ENCODE measurements at places on chromosomes 11 and 22.

GRCh38 chr22:22786301-22787115 lies 101.1 kb upstream of the IGLL5 start:
- no peak for DNase-seq

- DNase-seq, result peak; percentile 12
These were observed at the start of gene USH1C for GRCh38 chr11:17544181-17544622. TSS of gene USH1C (minus strand) at chr11:17544416. CDS start at chr11:17544307, 109 bp downstream.

DNA sequence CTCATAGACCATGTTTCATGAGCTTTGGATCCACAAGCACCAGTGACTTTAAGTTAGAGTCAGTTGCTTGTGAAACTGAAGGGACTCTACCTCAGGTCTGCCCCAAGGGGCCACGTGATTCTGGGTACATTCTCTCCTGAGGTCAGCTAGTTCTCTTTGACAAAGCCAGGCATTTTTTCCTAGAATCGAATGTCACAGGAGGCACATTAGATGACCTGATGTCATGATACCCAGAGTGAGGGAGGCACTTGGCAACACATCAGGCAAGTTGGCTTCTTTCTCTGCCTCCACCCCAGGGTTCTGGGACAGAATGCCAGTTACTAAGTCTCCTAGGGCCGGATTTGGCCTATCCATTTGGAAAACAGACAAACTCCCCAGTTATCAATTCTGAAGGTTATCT lies 93.0 kb downstream of the APIP start:
- DNase-seq, result no peak

DNA sequence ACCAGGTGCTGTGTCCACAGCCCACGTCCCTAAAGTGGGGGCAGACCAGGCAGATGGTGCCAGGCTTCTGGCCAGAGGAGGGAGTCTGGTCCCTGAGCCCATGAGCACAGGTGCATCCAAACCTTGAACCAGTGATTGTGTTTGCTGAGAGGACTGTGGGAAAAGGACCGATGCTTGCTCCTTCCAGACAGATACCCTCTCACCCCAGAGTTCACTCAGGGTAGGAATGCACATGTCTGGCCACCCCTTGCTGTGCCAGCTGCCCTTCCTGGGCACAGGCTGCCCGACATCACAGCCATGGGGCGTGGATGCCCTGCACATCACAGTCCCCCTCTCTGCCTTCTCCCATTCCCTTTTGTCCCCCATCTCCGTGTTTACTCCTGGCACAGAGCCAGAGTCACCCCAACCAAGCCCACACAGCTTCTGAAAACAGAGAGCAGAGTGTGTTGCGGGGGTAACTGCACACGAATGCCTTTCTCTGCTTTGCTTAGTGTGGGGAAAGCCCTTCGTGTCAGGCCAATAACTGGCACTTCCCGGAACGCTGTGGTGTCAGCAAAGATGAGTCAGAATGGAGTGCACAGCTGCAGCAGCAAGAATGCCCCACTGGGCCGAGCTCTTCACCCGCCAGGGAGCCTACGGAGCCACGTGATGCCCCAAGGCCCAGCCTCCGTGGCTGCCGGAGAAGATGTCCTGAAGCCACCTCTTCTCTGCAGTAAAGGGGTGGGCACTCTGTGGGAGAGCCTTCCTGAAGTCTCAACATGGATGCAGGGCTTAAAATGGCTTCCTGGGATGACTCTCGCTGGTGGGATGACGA lies 7.6 kb downstream of the CARS1 start:
- DNase-seq, result peak; percentile 27

GRCh38 chr11:116788975-116789374 lies 1.2 kb upstream of the ZPR1 start:
- no peak for DNase-seq

DNA sequence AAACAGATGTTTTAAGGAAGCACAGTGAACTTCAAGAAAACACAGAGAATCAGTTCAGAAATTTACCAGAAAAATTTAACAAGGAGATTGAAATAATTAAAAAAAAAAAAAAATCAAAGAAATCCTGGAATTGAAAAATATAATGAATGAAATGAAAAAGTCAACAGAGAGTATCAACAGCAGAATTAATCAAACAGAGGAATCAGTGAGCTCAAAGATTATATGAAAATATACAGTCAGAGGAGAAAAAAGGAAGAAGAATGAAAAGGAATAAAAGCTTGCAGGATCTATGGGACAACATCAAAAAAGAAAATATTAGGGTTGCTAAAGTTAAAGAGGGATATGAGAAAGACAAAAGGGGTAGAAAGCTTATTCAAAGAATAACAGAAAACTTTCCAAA lies 82.3 kb downstream of the XRRA1 start:
- DNase-seq, result no peak

GRCh38 chr22:38849811-38850210 lies 6.0 kb upstream of the NPTXR start:
- DNase-seq, result no peak

DNA sequence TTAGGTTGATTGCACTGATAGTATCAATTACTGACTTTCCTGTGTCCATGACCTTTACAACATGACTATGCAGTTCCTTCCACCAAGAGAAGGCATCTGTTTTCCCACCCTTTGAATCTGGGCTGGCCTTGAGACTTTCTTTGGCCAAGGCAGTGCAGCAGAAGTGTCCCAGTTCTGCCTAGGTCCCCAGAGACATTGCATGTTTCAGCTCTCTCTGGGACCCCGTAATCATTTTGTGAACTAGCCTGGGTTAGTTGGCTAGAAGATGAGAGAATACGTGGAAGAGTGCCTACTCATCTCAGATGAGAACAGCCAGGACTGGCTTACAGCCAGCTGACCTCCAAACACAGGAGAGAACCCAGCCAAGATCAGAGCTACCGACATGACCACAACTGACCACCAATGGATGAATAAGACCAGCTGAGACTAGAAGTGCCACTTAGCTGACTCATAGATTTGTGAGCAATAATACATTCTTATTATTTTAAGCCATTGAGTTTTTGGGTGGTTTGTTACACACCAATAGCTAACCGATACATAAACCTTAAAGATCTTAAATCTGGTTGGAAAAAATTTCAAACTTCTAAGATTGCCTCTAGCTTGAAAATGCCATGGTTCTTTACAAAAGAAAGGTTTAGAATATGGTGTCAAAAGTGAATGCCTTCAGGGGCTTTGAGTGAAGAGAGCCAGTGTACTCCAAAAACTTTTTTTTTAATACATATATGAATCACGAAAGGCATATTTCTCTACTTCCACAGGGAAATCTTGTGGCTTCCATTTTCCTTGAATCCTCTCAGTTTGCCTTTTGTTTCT lies 145.2 kb downstream of the FBXO7 start:
- no peak for DNase-seq
